ENCODE measurements at places on chromosomes 13 and 19.

DNA sequence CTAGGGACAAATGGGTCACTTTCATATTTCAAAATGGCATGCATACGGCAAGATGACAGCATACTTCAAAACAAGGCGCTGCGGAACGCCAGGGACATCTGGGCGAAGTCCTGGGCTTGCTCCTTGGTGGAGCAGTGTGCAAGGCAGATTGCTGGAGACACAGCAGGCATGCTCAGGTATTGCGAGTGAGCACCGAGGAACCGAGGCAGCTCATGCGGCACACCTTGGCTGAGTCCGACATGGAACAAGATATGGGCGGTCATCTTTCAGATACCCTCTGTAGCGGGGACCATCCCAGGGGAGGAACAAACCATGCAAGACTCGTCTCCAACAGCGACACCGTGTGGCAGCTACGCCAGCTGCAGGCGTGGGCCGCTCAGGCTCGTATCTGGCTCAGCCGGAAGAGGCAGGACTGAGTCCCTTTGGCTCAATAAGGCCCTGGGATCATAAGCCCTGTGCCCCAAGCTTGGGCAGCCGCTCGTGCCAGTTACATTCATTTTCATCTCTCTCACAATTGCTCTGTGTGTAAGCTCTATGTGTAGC lies 112.4 kb downstream of the NUFIP1 start:
- no peak for DNase-seq

- no peak for DNase-seq
These were observed 131.1 kb upstream of the HTR2A start for GRCh38 chr13:47027780-47028437.

GRCh38 chr19:48780631-48781391 lies 25.5 kb downstream of the FGF21 start:
- DNase-seq = no peak

- DNase-seq = no peak
These were observed 7.0 kb upstream of the FOXO1 start for GRCh38 chr13:40673414-40673813.

DNA sequence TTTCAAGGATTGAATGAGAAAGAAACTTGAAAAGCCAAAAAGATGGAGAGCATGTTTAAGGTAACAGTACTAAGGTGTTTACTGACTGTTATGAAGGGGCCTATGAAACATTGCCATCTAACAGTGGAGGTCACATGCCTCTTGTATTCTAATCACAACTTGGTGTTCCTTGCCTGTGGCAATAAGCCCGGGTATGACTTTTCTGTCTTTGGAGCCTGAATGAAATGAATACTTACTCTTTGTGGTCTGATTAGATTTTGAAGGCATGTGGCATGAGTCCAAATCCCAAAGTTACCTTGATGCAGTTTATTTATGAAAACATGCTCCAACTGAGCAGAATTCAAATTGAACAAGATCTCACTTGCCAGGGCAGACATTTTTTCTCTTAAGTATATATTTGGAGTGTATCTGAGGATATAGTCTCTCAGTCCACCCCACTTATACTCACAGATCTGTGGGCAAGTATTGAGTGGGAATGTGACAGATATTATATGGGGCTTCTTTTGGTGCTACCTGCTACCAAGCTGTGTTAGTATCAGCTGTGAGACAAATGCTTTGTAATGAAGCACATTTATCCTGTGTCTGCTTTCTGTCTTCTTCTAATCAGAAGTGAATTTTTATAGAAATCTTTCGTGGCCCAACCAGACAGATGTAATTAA lies 67.5 kb downstream of the B3GLCT start:
- no peak for DNase-seq

- DNase-seq = peak; percentile 66
These were observed 1.6 kb upstream of the TTC9B start for GRCh38 chr19:40219721-40220276.

DNA sequence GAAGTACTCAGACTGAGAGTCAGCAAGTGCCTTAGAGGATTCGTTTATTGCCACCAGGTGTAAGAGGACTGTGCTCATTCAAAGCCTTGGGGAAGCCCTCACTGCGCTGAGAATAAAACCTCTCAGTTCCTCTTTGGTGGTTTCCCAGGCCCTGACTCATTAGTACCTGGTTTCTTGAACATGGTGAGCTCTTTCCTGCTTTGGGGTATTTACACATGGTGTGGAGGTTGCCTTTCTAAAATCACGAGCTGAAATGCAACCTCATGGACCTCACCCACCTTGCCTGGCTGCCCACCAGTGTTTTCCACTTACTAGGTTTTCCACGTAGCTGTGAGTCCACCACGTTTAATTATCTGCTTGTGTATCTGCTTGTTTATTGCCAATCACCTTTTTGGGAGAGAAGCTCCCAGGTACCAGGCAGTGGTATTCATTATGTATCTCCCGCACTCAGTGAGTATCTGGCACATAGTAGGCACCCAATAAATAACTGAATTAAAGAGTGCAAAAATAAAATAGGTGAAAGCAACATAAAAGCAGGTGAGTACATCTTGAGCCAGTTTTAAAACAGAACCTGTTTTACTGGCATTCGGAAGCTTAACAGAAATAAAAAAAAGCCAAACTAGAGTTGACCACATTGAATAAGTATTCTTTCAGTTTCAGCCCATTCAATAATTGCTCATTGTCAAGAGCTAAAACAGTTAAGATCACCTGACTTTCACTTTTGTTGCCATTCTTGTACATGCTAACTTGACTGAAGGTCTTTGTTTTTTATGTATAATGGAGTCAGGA lies 533.0 kb downstream of the MYO16 start:
- no peak for DNase-seq

GRCh38 chr19:48182434-48182833 lies 12.0 kb downstream of the ZSWIM9 start:
- DNase-seq = no peak

GRCh38 chr13:34867590-34867989 lies 74.5 kb upstream of the NBEA start:
- DNase-seq = no peak
